ENCODE measurements at places on chromosomes 6 and 20.

DNA sequence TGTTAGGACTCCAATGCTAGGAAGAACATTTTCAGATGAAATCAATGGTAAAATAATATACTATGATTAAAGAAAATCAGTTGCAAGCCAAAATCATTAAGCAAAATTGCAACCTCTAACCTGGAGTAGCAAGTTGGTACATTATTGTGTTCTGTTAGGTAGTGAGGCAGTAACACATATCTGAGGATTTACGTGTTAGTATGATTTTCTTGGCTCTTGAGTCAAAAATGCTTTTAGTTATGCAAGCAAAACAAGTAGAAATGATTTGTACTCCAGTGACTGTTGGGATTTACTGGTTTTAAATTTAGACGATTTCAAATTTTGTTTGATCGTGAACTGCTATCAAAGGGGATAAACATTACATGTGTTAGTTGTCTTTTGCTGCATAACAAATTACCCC lies 293.0 kb upstream of the BTBD3 start:
- no peak for DNase-seq

- no peak for DNase-seq
Measured at GRCh38 chr20:9031991-9032390, 36.9 kb upstream of the PLCB4 start.

- DNase-seq: no peak
Measured at GRCh38 chr6:142856624-142857232, 88.2 kb downstream of the HIVEP2 start.

GRCh38 chr20:62067547-62068260 lies 2.0 kb upstream of the TAF4 start:
- peak; percentile 40 for DNase-seq

DNA sequence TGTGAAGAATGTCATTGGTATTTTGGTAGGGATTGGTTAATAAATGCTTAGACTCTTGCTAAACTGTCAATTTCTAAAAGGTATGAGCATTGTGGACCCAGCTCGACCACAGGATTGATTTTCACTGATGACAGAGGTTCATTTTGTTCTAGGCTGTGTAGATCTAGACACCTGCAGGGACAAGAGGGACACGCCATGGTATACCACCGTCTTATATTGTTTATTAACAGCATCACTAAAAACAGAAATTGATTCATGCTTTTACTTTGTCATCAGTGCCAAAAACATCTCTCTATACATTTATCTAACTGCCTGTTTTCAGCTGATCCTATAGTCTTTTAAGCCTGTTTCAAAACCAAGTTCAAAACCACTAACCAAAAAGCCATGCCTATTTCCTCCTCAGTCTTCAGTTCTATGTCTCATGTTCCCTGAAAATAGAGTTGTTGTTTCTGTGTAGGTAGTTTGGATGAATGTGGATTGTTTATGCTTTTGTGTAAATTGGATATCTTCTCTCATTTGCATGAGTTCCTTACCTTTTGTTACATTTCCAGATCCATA lies 109.8 kb downstream of the JAG1 start:
- no peak for DNase-seq

- DNase-seq: no peak
Measured at GRCh38 chr6:46637933-46638332, 14.7 kb downstream of the CYP39A1 start.

- no peak for DNase-seq
Measured at GRCh38 chr6:143264379-143264778, 186.1 kb downstream of the ADAT2 start.

DNA sequence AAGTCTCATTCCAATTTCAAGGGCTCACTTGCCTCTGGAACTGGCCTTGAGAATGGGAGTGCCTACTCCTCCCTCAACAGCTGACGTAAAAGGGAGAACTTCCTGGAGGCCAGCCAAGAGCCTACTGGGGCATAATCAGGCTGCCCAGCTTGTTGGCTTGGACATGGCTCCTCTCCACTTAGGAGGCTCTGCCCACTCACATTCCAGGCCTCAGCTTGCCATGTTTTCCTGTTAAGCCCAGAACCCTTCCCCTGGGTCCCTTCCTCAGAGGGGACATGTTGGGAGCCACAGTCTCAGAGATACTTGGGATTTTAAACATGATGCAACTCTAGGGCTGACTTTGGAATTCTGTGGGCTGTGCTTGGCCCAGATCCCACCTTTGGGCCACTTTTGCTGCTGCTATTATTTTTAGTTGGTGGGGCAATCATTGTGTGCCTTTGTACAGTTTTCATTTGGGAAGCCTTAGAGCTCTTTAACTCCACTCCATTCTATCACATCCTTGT lies 31.5 kb upstream of the ADTRP start:
- DNase-seq: peak; percentile 86

DNA sequence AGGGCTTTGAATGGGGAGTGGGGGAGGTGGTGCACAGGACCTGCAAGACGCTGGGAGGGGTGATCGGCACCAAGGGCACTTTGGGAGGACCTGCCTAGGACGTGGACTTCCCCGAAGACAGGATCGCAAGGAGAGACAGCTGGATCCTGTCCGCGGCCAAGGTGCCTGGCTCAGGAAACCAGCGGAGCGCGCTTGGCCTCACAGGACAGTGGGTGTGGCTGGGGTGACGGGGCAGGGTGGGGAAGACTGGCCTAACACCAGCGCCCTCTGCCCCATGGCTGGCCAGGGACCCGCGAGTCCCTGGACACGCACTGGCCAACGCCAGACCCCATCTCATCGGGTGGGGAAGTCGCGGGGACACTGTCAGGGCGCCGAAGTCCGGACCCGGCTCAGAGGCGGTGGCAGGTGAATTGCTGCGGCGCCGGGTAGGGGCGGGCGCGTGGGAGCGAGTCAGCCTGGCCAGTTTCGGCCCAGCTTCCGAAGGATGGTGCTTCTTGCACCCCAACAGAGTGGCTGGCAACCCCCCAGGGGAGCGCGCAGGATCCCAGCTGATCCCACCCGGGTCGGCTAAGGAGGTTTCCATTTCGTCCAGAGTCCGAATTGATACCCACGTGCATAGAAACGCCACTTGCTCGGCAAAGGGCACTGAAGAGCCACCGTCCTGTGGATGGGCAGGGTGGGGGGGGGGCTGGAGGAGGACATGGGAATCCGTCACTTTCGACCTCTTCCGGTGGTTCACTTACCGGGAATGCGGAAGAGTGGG lies 785 bp upstream of the THBD start:
- DNase-seq: peak; percentile 40

DNA sequence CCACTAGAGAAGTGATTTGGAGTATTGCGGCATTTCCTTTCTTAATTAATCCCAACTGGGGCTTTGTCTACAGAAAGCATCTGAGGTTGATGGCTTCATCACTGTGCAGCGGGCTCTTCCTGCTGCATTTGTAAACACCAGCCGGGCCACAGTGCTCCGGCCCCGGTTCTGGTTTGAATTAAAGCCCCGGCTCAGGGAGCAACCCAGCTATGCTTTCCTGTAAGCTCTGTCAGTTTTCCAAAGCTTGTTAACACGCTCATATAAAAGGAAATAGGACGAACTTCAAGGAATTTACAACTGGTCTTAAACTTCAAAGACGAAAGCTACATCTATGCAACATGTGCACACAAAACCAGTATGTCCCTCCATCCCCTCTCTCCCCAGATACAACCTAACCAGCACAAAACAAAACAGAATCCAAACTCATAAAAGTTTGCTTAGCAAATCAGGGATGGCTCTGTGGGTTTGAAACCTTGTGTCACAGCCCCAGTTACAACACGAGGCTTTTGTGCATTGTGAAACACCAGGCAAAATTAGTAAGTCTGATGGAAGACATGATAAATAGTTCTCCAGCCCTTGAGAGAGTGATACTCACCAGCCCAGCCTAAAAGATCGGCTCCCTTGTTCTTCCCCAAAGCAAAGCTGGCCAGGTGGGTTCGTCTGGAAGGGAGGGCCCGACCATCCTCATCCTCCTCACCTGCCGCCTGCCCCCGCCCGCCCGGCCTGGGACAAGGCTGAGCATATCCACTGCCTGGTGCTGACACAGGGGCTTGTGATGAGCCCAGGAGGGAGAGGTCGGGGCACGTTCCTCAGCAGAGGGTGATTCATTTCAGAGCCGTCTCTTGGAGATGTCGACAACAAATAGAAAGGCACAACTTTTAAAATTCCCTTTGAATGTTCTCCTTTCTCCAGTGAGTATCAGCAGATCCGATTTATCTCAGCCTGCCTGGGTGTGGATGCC lies 197.9 kb downstream of the TFAP2C start:
- DNase-seq: no peak

DNA sequence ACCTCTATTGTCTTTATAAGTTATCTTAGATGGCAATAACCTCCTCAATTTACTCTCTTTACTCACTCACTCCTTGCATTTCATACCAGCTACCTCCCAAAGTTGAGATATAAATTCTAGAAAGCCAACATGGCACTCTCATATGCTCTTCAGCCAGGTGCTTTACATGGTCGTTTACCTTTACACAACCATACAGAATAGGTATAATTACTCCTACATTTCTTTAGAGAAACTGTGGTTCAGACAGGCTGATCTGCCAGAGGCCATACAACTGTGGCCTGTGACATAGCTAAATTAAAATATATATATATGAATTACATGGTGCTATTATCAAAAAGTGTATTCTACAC lies 45.7 kb downstream of the HBS1L start:
- no peak for DNase-seq

DNA sequence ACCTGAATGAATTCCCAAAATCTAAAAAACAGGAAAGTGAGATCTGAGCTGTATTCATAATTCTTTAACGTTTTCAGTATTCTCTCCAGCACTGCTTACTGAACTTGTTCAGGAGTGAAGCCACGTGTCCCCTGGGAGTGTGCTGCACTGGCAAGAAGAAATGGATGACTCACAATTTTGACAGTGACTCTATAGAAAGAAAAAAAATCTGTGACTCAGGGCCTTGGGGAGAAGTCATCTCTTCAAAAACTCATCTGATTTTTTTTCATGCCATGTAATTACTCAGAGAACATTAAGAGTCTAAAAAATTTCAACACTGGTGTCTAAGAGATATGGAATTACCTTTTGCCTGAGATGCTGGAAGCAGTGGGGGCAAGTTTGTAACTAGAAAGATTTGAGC lies 39.7 kb downstream of the ANKEF1 start:
- DNase-seq: no peak

- no peak for DNase-seq
Measured at GRCh38 chr6:53287336-53288225, 61.2 kb downstream of the ELOVL5 start.

DNA sequence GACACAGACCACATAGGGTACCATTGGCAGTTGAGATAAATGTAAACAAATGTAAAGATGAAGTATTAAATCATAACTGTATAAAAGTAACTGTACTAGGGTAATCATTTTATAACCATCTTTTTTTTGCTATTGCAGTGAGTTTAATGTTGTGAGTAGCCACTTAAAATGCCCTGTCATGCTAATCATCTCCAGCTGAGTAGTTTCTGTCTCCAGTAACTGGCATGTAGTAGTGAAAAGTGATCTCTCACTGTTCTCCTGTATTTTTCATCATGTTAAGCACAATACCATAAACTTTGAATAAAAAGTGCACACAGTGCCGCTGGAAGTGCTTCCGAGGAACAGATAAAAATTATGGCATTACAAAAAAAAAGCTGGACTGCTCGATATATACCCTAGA lies 45.0 kb upstream of the OPRM1 start:
- DNase-seq: no peak

DNA sequence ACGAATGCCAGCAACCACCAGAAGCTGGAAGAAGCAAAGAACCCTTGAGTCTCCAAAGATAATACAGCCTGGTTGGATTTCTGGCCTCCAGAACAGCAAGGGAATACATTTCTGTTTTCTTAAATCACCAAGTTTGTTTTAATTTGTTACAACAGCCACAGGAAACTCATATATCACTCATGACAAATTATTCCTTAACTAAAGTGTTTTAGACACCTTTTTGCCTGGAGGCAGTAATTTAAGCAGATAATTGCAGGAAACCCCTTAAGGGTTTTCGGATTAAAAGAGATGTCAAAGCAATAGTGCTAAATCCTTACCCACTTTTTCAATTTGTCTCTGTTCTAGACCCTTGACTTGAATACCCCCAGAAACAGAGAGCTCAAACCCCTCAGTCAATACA lies 1050.0 kb downstream of the EPHA7 start:
- DNase-seq: no peak

DNA sequence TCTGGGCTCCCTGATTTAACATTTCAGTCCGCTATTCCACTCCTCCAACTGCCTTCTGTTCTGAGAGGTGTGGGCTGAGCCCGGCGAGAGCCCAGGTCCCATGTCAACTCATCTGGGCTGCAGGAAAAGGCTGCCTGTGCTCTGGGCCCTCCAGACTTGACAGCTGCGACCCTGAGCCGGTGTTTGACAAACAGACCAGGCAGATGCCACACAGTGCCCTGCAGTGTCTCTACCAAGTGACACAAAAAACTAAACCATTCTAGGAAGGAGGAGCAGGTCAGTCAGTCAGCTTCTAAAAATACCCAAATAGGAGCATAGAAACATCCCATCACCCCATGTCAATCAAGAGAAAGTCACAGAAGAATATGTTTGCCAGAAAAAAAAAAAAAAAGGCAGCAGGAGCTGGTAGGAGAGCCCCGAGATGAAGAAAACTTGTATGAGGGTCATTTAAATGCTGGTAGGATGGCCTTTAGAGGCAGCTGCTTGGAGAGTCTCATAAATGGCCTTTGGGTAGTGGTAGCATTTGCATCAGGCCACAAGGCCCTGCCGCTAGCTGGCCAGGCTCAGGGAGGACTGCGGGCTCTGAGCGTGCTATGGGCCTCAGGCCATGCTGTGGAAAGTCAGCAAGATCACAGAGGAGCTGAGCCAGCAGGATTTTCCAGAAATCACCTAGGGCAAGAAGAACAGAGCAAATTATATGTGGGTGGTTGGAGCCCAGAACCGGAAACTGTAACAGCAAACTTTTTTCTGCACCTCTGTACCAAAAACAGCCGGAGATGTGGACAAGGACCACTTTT lies 36.6 kb upstream of the GFOD1 start:
- DNase-seq: no peak

GRCh38 chr6:144898052-144898689 lies 613.0 kb downstream of the UTRN start:
- no peak for DNase-seq

DNA sequence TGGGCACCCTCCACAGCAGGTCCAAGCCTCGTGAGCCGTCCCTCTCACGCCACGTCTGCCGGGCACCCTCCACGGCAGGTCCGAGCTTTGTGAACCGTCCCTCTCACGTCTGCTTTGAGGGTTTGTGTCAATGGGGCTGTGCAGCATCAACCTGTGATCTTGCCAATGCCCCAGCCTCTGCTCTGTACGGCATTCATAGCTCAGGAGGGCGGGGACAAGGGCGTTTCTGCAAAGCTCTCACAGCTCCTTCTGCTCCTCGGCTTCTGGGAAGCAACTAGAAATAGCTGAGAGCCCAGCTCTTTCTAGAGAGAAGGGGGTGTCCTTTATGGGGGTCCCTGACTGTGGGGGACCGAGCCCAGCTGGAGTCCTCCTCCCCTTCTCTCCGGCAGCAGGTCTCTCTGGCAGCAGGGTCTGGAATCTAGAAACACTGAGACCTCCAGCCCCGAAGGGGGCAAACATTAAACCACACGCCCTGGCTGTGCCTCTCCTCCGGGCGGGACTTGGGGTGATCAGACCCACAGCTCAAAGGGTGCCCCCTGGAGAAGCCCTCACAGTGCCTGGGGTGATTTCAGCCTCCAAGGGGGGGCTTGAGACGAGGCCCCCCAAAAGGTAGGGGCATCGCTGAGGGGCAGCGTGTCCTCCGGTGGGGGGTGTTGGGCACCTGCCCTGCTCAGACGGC lies 41.2 kb upstream of the CHRNA4 start:
- no peak for DNase-seq
